ENCODE measurements at places on chromosomes 3 and 15.

- DNase-seq, result no peak
Measured at GRCh38 chr3:186931532-186932280, 1.4 kb downstream of the ST6GAL1 start.

DNA sequence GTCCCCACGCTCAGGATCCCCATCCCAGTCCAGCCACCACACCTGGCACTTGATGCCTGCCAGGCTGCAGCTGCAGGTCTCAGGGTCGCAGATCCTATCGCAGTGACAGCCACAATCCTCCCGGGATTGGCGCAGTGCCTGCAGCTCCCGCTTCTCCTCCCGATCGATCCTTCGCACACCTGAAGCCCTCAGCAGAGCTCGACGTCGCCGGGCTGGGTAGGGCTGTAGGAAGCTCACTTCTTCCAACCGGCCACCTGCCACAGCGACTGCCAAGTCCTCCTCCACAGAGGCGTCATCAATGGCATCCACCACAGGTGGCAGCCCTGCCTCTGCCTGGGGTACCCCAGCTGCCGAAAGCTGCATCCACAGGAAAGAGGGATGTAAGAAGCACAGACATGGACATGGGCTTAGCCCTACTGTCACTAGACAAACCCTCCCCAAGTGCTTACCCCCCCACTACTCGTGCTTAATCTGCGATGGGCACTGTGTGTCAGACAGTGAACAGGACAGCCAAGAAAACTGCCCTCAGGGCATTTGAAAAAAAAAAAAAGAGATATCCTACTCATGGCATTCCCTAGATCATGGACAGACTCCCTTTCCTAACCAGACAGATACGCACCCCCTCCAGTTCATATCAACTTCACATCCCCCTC lies 9.2 kb downstream of the CSRNP1 start:
- peak; percentile 46 for DNase-seq

GRCh38 chr3:131326307-131326706 lies 55.3 kb upstream of the NUDT16 start:
- no peak for DNase-seq

DNA sequence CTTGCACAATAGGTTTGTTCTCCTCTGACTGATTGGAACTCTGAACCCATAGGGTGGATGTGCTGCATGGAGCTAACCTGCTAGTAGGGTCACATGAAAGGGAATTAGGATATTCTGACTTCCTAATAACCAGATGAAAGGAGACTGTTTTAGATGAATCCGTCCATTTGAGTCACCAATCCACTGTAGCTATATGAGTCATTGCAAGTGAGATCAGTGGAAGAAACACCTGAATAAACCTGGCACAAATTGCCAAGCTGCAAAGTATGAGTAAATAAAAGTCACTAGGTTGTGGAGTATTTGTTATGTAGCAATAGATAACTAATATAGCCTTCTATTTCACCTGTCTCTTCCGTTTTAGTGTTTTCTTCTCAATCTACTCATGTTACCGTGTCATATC lies 584.4 kb downstream of the PDCD6IP start:
- DNase-seq, result no peak

GRCh38 chr15:69060041-69060481 lies 45.6 kb downstream of the NOX5 start:
- no peak for DNase-seq

- DNase-seq, result no peak
Measured at GRCh38 chr3:24004171-24004938, 59.3 kb downstream of the NR1D2 start.

DNA sequence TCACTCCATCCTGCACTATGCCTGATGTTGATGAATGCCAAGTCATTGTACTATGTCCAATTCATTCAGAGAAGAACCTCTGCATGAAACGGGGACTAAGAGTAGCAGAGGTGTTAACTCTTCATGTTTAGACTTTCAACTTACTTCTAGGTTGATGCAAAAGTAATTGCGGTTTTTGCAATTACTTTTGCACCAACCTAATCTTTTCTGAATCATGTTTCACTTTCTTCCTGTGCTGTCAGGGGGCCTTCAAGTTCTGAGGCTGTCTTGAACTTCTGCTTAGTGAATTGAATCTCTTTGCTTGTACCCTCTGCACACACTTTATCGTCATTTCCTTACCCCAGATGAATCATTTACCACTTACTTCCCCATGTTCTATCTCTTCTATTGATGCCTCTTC lies 636.2 kb downstream of the NAALADL2 start:
- no peak for DNase-seq

DNA sequence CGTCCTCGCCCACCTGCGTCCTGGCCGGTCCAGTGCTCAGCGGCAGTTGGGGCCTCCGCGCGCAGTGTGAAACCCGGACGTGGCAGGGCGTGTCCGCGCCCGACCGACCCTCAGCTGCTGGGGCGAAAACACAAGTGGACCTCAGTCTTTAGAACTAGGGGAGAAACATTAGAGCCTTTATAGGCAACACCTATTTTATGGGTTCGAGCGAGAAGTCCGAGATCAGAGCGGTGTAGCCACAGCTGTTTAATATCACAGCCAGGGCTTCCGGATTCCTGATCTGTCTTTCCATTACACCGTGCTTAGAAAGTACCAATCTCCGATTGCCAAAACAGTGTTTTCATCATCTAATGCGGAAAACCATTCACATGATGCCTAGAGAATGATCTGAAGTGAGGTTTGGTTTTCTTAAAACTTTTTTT lies 506 bp downstream of the RAD51 start:
- DNase-seq, result no peak

DNA sequence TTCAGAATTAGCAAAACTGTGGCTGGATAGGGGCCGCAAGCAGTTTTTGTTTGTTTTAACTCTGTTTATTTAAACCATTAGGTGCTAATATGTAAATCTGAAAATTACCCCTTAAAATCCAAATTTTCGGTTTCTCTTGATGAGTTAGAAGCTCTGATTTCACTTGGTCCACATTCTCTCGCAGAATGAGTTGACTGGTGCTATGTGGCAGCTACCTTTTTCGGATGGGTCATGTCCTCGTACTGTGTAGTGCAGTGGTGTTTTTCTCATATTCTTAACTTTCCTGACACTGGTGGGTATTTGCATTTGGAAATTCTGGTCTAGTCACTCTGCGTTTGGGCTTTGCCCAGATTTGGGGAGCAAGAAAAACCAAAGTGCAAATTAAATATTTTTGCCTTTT lies 87.1 kb downstream of the DIPK2A start:
- DNase-seq, result no peak

- DNase-seq, result no peak
Measured at GRCh38 chr15:96495386-96495785, 164.9 kb downstream of the NR2F2 start.

- DNase-seq, result peak; percentile 23
Measured at GRCh38 chr15:92226020-92226612, 167.6 kb upstream of the ST8SIA2 start.

GRCh38 chr15:91784973-91785709 lies 68.4 kb upstream of the SLCO3A1 start:
- no peak for DNase-seq

DNA sequence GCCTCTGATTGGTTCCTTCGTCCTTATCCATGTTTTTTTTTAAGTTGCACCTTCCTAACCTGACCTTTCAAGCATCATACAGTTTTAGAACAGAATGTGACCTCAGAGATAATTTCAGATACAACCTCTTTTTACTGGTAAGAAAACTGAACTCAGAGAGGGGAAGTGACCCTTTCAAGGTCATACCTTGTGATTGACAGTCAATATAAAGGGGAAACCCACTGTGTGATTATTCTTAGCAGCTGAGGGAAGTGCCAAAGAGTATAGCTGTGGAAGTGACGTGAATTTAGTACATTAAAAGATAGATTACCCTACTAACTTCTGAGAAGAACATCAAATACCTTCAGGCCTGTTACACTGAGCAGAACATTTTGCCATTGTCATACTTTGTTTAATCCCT lies 319.4 kb downstream of the NEK10 start:
- DNase-seq, result no peak

DNA sequence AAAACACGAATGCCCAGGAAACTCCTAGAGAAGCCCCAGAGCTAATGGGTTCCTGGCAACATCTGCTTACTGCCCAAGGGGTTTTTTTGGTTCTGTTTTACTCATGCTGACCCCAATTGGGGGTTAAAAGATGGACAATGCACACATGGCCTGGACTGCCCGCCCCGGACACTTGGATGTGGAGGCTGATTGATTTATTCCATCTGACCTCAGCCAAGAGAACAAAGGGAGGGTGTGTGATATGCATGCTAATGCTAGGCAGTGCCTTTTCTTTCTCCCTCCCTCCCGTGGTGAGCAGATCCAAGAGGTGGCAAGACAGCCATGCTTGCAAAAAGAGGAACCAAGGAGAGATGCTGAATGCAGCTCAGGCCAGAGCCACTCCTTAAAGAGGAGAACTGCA lies 3.3 kb upstream of the LRTM1 start:
- no peak for DNase-seq

DNA sequence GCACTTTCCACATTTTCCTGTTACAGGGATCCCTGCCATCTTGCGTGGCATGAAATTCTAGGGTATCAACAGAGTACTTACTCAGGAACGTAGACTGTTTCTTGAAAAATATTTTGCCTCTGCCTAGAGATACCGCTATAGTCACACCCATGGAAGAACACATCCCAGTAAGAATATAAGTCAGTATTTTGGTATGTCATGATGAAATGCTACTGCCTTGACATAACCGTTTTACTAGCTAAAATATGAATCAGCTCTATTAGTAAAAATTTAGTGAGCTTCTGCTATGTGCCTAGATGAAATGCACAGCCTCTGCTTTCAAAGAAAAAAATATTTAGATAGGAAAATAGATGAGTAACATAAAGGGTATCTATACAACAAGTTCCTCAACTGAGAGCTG lies 276.4 kb downstream of the TBC1D5 start:
- DNase-seq, result no peak

DNA sequence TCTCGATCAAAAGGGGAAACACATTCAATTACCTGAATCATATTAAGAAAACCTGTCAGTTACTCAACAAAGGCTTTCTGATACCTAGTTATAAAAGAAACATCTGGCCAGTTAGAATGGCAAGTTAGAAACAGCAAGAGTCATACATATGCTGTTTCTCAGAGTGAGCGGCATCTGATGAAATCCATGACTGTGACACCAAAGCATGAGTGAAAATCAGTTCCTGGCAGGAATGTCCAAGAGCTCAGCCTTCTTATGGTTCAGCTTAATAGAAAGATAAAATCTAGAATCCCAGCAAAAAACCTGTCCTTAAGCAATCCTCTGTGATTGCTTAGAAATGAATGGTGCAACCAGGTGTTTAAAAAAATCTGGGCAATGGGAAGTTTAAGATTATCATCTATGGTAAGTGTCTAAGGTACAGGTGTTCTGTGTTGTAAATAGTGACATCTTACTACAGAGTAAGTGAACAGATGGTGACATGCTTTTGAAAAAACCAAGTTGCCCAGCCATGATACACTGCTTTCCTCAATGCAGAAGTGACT lies 18.8 kb downstream of the B4GALT4 start:
- no peak for DNase-seq

GRCh38 chr3:18778598-18778997 lies 353.5 kb upstream of the SATB1 start:
- DNase-seq, result no peak

GRCh38 chr3:45948311-45948781 lies 5.1 kb downstream of the CXCR6 start:
- DNase-seq, result no peak

- no peak for DNase-seq
Measured at GRCh38 chr15:70077188-70078147, 20.2 kb downstream of the TLE3 start.

GRCh38 chr3:58074116-58074715 lies 66.0 kb downstream of the FLNB start:
- DNase-seq, result no peak

GRCh38 chr15:56038015-56038414 lies 44.6 kb upstream of the NEDD4 start:
- no peak for DNase-seq

- peak; percentile 80 for DNase-seq
Measured at GRCh38 chr3:68972358-68972979, 40.1 kb upstream of the TAFA4 start.

- DNase-seq, result no peak
Measured at GRCh38 chr3:148778926-148779325, 48.7 kb upstream of the CPB1 start.

- no peak for DNase-seq
Measured at GRCh38 chr3:38114875-38115644, 21.9 kb downstream of the ACAA1 start.

GRCh38 chr15:89361451-89362202 lies 27.0 kb upstream of the POLG start:
- DNase-seq, result peak; percentile 78

- no peak for DNase-seq
Measured at GRCh38 chr3:153315781-153316180, 153.8 kb downstream of the RAP2B start.

DNA sequence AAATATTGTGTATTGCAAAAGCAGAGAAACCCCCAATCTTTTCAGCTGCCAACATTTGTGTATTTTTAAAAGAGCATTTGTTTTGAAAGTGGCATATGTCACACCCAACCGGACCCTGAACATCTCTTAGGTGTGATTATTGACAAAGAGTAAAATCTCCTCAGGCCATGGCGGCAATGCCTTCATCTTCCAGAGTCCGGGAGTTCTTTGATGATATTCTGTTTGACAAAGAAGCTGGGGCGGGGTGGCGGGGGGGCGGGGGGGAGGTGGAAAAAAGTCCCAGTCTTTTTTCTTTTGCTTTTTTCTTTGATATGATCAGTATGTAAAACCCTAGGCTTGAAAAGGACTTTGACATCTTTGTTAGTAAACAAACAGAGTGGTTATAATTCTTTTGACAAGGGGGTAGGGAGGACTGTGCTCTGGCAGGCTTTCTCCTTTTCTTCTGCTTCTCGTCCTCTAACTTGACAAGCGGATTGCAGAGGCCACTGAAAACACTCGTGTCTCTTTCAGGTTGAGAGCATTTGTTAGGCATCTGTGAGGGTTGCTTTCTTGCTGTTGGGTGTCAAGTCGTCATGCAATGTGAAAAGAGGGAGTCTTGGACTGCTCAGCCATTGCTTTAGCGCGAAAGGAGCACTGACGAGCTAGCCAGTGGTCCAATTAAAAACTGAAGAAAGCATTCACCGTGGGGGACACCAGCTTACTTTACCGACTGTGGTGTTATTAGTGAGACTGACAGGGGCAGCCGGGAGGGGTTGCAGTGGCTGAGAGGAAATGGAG lies 243.2 kb downstream of the NSUN3 start:
- no peak for DNase-seq

DNA sequence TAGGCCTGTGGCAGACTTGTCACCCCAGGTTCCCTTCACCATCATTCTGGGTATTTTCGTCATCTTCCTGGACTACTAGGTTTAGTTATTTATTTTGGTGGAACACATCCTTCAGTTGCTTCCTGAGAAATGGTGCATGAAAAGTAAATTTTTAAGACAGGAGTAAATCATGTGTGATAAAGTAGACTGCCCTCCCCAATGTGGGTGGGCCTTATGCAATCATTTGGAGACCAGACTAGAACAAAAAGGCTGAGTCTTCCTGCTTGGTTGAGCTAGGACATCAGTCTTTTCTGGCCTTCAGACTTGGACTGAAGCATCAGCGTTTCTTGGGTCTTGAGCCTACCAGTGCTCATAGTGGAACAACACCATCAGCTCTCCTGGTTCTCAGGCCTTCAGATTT lies 50.7 kb upstream of the SLC2A2 start:
- DNase-seq, result no peak

GRCh38 chr3:159731254-159731653 lies 257.4 kb upstream of the IL12A start:
- DNase-seq, result no peak

- peak; percentile 72 for DNase-seq
Measured at GRCh38 chr3:14849638-14850230, 31.0 kb downstream of the FGD5 start.

GRCh38 chr15:97972366-97972765 lies 11.9 kb downstream of the ARRDC4 start:
- no peak for DNase-seq

- DNase-seq, result no peak
Measured at GRCh38 chr3:135090020-135090717, 295.1 kb downstream of the EPHB1 start.

GRCh38 chr3:125644036-125645005 lies 49.0 kb upstream of the OSBPL11 start:
- DNase-seq, result no peak

Measured in BE2C (cell line).